Activated CD4-positive, CD25-positive, alpha-beta regulatory T cell (primary cell): ENCODE measurements at places on chromosomes 6 and 20.
A peak's percentile ranks its signal among the peaks of the same experiment; 100 is the strongest.

- no peak for DNase-seq
Observed at GRCh38 chr6:16305246-16305725, 66.9 kb downstream of the GMPR start.

DNA sequence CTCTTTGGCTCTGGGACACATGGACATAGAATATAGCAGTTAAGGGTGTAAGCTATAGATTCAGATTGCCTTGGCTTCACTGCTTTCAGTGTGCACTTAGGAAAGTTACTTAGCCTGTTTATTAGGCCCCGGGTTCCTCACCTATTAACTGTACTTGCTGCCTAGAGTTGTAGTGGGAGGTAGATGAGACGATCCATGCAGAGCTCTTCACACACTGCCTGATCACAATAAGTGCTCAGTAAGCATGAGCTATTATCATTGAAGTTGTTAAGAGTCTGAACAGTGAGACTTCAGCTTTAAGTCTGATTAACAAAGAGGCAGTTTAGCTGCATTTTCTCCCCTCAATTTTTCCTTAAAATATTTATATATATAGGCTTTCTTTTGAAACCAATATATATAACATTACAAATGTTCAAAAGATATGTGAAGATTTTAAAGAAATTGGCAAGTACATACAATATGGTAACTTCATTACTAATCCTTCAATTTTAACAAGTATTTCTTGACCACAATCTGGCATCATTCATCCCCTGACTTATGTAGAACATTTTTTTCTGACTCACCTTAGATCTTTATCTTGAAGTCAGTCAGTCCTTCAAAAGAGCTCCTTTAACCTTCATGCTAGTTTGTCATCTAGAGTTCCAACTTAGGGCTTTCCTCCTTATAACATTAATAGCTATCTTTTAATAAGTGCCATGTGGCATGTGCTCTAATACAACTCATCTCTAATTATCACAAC is 20.5 kb upstream of the SUPT3H start:
- no peak for DNase-seq

- no peak for DNase-seq
Observed at GRCh38 chr6:48628316-48628715, 517.3 kb upstream of the PTCHD4 start.

DNA sequence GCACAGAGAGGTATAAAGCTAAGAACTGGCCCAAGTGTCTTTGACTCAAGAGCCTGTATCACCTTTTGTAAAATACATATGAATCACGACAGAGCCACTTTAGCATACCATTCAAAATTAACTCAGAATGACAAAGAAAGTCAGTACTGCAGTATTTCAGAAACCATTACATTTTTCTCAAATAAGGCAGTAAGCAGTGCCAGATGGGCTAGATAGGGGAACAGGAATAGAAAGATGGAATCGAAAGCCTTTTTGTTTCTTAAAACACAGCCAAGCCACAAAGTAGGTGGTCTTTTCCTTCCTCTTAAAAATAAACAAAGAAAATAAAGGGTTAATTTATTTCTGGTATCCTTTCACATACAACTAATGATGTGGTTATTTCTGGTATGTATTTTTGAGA is 10.3 kb downstream of the CLDN20 start:
- DNase-seq: no peak

GRCh38 chr20:56855708-56856107 is 226.6 kb downstream of the TFAP2C start:
- DNase-seq: no peak

DNA sequence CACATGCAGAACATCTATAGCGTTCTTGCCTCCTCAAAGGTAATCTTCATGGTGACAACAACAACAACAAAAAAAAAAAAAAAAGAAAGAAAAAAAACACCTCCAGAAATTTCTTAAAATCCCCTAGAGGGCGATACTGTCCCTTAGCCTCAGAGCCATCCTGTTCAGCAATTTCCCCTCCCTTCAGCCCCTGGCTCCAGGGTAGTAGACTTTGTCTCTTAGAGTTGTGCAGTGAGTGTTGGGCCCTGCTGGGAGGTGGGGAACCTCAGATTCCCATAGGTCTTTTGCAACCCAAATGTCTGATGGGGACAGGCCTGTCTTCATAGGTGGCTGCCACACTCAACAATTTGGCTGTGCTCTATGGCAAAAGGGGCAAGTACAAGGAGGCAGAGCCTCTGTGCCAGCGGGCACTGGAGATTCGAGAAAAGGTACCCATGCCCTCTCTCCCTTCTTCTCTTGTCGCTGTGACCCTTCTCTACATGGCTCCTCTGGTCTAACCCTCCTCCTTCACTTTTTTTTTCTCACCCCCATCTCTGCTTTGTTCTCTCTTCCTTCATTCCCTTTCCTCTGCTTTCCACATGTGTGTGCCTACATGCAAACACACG is 6.0 kb upstream of the PTK7 start:
- no peak for DNase-seq

GRCh38 chr20:44963325-44964215 is 2.7 kb upstream of the STK4 start:
- DNase-seq: no peak

DNA sequence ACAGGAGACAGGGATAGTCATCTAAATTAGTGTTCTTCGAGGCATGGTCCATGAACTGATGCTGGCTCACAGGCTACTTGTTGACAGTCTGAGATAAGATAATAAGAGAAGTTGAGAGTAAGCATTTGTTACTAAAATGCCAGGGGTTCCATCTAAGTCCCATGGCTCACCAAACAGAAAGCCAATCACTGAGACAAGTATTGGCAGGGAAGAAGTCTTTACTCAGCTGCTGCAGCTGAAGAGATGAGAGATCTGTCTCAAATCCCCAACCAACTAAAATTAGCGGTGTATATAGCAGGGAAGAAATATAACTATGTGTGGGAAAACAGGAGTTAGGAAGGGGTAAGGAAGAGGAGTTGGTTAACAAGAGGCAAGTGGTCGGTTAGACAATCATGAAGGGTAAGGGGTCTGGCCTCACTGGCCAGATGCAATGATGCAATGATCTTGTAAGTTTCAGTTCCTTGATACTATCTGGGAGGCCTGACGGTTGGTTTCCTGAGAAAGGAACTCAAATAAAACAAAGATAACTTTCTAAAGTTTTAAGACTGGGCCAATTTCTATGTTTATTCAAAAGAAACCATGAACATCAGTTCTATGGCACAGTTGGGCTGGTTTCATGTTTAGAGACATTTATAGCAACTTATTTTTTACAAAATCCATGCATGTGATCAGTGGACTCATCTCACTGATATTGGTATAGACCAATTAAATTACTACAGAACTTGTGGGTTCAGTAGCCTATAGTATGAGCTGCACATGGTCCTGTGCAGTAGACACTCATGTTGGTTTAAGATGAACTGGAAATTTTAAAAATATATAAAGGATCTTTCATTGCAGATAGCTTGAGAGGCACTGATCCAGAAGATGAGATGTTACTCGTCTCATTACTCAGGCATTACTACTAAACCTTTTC is 9.9 kb upstream of the HEBP2 start:
- DNase-seq: no peak

DNA sequence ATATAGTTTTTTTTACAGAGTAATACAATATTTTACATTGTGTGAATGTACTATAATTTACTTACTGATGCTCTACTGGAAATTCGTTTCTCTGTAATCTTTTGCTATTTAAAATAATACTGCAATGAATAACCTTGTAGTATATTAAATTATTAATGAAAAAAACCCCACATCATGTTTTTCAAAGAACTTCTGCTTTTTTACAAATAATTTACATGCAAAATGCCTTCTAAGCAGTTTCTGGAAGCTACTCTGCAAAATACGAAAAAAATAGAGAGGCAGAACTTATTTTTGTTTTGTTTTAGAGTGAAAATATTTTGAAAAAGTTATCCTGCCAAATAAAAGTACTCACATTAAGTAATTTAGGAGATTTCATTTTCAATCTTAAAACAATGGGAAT is 165.8 kb upstream of the SIM1 start:
- DNase-seq: no peak

DNA sequence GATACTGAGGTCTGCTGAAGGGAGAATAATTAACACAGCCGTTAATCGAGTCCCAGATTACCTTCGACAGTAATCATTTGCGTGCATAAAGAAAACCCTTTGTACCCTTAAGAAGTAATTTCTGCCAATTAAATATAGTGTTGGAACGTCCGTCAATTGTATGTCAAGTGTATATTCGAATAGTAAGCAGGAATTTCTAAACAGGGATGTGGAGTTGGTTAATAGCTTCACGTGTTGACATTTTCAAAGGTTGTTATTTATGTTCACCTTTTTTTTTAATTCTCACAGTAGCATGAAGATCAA is 798 bp upstream of the SNAP91 start:
- DNase-seq: no peak

DNA sequence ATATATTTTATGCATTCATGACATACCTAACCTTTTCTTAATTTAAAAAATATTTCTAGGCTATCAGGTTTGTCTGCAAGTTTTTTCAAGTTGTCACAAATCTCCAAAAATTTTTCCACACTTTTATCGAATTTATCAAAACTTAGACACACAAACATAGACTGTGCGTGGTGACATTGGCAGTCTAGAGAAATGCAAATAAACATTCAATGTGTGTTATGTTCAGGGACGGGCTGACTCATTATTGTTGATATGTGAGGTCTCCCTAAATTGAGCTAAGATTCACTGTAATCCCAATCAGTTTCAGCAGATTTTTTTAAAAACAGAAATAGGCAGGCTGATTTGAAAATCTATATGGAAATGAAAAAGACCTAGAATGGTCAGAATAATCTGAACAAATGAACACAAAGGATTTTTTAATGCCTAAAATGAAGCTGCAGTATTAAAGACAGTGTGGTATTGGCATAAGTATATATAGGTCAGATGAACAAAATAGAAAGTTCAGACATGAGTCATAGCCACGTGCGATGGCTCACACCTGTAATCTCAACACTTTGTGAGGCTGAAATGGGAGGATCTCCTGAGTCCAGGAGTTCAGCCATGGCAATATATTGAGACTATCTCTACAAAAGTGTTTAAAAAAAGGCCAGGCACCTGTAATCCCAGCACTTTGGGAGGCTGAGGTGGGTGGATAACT is 19.2 kb downstream of the BLTP3A start:
- DNase-seq: no peak

- DNase-seq: no peak
Observed at GRCh38 chr20:31685853-31686643, 36.6 kb downstream of the BCL2L1 start.

GRCh38 chr6:26044140-26045064 is 42.8 kb upstream of the HFE start:
- no peak for DNase-seq

DNA sequence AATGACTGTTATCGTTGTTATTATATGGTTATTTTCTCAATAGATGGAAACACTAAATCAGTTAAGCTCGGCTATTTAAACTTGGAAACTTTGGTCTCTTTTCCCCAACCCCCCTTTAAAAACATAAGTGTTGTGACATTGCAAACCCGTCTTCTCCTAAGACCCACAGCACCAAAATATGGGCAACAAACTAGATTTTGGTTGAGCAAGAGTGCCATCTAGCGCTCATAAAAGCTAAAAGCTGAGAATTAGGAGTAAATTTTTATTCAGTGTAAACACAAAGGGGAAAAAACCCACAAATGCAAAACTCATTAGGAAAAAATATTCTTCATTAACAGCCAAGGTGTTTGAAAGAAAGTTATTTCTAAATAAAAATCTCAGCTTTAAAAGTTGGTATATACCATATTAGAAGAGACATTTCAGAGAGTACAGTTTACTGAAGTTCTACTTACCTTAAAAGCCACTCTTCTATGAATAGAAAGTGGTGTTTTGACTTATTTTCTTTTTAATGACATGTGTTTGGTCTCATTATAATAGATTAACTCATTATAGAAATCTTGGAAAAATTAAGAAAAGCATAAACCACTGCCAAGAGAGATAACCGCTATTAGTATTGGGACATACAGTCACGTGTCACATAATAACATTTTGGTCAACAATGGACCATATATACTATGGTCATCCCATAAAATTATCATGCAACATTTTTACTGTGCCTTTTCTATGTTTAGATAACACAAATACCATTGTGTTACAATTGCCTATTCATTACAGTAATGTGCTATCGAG is 21.1 kb downstream of the SESN1 start:
- peak; percentile 11 for DNase-seq

DNA sequence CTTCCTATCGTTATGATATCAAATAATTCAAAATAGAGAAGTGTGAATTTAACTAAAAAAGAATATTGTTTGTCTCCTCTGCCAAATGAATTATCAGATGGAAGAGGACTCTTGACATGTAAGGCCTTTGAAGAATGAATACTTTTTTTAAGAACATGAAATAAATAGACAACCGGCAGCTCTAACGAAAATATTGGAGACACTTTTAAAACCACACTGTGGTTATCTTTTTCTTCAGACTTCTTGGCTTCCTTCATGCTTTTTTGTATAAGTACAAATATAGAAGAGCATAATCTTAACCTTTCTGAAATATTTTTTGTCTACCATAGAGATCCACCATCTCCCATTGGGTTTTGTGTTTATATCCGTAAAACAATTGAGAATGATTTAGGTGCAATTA is 115.2 kb upstream of the SCGN start:
- no peak for DNase-seq

DNA sequence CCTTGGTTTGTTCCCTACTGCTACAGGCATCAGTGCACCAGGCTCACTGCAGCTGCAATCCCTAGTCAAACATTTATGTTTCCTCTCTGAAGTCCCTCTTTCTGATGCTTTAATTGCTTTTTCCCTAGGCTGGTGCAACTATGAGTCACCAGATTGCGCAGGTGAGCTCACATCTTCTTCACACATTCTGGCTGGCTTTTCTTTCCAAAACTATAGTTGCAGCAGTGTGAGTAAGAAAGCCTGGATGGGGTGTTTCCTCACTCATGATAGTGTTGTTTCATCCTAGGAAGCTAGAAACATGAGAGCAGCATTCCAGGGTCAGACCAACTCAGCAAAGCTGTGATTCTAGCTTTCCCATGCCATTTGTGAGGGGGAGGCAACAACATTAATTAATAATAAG is 296.4 kb downstream of the PAX1 start:
- DNase-seq: no peak

- no peak for DNase-seq
Observed at GRCh38 chr6:150198532-150198931, 55.7 kb downstream of the PPP1R14C start.

GRCh38 chr6:152783217-152783878 is 32.8 kb downstream of the VIP start:
- DNase-seq: no peak

DNA sequence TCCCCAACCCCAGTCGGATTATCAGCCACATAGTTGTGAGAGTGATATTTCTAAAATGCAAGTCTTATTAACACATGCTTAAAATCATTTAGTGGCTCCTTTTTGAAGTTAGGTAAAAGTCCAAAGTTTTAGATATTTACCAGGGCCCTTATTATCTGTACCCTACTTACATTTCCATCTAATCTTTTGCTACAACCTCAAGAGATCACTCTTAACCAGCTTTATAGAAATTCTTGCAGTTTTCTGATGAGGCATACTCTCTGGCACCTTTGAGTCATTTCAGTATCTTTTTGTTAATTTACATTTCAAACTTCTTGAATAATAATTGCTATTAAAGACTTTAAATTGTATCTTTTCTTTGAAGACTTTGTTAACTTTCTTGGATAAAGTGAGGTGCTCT is 453.3 kb downstream of the RFPL4B start:
- DNase-seq: no peak

- no peak for DNase-seq
Observed at GRCh38 chr20:36408219-36408618, 102.1 kb downstream of the DLGAP4 start.

GRCh38 chr20:63188159-63188442 is 27.8 kb downstream of the YTHDF1 start:
- DNase-seq: no peak

GRCh38 chr20:59575216-59575615 is 29.1 kb upstream of the PHACTR3 start:
- no peak for DNase-seq
